ENCODE measurements at places on chromosomes 5 and 9. TPM values are rescaled to one million over a fixed set of nuclear protein-coding genes. Genes with fewer than 3 reads are reported as not detected.

Gene IL9
- not detected for total RNA-seq

Gene KLHL9
- total RNA-seq, result 13.7 TPM

Gene SURF2
- total RNA-seq, result 14.1 TPM

Gene KLHL3
- 24.6 TPM for total RNA-seq

Gene C9
- not detected for total RNA-seq

Gene C1QTNF2
- not detected for total RNA-seq

Gene GABRG2
- not detected for total RNA-seq

Gene ADAMTS2
- not detected for total RNA-seq

Gene IL33
- total RNA-seq, result not detected

Gene RNF208
- total RNA-seq, result 1.2 TPM

Gene SOX30
- total RNA-seq, result 0.44 TPM

Gene LCN1
- total RNA-seq, result not detected

Gene SNCAIP
- not detected for total RNA-seq

Measured in T-helper 17 cell (primary cell).